ENCODE measurements at places on chromosomes 2 and 18.

DNA sequence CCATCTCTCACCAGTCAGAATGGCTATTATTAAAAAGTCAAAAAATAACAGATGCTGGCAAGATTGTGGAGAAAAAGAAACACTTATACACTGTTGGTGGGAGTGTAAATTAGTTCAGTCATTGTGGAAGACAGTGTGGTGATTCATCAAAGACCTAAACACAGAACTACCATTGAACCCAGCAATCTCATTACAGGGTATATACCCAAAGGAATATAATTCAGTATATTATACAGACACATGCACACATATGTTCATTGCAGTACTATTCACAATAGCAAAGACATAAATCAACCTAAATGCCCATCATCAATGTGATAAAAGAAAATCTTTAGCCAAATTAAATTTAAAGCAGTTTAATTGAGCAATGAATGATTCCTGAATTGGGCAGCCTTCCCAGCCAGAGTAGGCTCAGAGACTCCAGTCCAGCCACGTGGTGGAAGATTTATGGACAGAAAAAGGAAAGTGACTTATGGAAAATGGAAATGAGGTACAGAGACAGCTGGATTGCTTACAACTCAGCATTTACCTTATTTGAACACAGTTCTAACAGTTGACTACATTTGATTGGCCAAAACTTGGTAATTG, 377.1 kb upstream of the SLC39A10 start:
- no peak for DNase-seq

DNA sequence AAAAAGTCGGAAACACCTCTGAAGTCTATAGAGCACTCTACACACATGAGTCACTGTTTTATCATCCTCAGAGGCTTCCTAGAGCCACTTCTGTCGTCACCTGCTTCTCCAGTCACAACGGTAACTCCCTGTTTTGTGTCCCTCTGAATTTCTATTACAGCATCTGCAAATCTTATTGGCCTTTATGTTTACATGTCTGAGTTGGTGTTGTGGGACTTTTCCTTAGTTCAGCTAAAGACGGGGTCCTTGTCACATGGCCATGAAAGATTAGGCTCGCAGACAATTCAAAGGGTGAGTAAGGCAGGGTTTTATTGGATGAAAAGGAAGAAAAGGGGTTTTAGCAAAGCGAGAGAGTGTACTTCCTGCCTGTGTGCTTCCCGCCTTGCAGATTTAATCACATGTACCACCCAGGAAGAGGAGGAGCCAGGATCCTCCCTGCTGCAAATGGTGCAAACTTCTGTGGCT, 185.6 kb downstream of the LPIN1 start:
- no peak for DNase-seq

- no peak for DNase-seq
Observed at GRCh38 chr2:27973592-27973991, 83.1 kb downstream of the BABAM2 start.

DNA sequence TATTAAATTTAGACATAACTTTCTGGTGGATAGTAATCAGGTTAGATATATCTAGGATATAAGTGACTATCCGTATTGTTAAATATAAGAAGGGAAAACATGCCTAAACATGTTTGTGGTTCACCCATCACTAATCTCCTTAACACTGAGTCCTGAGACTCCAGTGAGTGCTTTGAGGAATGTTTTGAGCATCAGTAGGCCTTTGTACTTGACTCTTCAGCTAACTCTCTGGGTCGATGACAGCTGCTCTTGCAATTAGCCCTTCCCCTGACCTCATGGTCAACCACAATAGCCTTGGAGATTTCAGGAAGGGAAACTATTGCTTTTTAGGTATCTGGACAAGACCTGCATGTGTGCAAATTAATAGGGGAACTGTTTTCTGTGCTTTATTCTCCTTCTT, 716.8 kb downstream of the EPHA4 start:
- DNase-seq, result no peak

DNA sequence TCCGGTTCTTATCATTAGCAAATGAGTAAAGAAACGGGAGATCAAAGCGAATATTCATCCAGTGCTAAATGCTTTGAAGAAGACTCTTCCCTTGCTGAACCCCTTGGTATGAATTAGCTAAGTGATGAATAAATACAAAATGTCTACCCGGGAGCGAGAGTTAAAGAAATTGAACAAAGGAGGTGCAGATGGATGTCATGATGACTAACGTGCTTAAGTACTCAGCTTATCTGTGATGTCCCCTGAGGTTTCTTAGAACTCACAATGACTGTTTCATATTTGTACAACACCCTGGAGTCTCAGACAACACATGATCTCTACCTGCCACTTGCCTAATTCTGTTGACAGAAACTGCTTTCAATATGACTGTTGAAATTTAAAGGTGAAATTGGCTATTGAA, 148.5 kb downstream of the TMEM200C start:
- DNase-seq, result no peak

GRCh38 chr2:98341241-98341640, 5.0 kb upstream of the CNGA3 start:
- DNase-seq, result no peak

GRCh38 chr2:122266636-122267035, 511.2 kb downstream of the TSN start:
- no peak for DNase-seq

DNA sequence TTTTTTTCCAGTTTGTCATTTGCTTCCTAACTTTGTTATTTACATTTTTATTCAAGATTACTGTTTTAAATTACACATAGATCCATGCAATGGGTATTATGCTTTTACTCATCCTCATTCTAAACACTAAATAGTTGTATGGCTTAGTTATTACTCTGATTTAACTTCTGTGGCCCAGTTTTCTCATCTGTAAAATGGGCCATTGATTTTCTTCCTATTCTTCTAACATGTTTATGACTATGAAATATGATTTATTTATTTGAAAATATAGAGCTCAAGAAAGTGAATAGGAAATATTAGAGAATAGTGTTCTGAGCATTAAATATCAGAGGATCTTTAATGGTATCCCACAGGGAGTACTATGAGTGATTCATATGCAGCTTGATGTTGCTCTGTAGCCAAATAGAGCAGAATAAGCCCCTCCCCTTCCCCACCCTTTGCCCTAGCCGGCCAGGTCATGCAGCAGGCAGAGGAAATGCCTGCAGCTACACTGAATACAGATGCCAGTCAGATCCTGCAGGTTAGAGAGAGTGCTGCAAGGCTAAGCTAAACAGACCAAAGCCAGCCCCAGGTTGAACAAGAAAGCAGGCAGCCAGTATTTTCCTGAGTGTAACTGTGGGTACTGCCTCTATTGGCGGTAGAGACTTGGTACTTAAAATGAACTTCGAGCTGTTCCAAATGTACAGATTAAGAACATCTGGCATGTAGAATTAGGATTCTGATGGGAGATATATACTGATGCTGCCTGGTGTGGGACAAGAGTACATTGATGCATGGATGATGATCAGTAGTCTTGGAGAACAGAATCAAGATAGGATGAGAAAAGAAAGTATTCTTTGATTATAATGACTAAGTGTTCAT, 11.7 kb upstream of the ACYP2 start:
- DNase-seq, result no peak

- no peak for DNase-seq
Observed at GRCh38 chr2:27076323-27076722, 2.1 kb upstream of the EMILIN1 start.

- peak; percentile 58 for DNase-seq
Observed at GRCh38 chr18:77650799-77651385, 401.2 kb downstream of the GALR1 start.

GRCh38 chr2:71824436-71824835, 323.2 kb downstream of the CYP26B1 start:
- no peak for DNase-seq

DNA sequence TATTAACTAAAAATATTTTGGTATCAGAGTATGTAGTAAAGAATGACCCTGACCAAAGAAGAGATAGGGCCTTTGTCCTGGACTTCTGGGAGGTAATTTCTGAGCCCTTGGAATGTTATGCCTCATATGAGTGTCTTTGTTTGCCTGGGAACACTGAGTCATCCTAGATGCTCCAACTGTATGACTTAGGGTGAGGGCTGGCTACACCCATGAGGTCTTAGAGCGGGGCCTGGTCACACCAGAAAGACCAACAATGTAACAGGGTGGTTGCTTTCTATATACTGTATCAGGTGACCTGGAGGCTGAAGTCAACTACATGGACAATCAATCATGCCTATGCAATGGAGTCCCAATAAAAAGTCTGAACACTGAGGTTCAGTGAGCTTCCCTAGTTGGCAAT, 253.1 kb downstream of the MBD2 start:
- DNase-seq, result no peak

- no peak for DNase-seq
Observed at GRCh38 chr2:150676747-150677383, 189.4 kb upstream of the RND3 start.

DNA sequence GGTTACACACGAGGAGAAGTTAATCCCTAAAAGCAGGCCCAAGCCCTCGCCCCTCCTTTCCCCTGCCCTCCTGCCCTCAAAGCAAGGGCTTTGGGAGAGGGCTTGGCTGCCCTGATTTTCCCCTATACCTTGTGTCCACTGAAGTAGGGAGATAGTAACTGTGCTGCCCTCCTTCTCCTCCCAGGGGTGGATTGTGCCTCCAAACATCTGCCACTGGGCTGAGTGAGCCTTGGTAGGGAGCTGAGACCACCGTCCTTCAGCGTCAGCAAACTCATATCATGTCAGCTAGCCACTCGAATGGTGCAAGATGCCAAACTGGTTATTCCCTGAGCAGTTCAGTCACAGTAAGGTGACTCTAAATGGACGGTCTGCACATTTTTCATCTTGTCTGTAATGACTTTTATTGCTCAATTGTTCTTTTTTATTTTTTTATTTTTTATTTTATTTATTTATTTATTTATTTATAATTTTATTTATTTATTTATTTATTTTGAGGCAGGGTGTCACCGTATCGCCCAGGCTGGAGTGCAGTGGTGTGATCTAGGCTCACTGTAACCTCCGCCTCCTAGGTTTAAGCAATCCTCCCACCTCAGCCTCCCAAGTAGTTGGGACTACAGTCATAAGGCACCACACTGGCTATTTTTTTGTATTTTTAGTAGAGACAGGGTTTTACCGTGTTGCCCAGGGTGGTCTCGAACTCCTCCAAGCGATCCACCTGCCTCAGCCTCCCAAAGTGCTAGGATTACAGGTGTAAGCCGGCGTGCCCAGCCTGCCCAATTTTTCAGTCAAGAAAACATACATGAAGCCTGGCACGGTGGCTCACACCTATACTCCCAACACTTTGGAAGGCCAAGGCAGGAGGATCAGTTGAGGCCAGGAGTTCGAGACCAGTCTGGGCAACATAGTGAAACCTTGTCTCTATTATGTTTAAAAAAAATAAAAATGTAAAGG, 8.7 kb downstream of the PCBP1 start:
- no peak for DNase-seq

DNA sequence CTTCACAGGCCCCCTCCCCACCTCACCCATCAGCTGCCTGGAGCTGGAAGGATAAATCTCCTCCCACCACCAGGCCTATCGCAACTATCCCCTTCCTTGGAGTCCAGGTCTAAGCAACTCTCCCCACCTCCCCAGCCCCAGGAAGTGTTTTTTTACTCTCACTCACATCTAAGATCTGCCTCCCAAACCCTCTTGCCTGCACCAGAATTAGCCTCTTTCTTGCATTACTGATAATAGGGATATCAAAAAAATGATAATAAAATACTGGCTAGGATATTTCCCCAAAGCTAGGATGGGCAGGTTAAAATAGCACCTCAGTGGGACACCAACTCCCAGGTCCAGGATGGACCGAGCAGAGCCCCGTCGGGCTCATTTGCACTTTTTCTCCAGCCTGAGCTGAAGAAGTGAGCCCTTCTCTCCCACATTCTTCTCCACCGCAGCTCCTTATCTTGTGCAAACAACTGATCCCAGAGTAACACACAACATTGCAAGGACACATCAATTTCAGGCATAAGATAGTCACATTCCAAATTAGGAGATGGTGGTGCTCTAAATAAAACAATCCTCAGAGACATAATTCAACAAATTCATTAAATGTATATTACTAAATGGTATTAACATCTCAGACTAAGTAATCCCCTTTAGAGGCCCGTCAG, 17.7 kb upstream of the CIB4 start:
- DNase-seq, result no peak

- no peak for DNase-seq
Observed at GRCh38 chr2:75800456-75800855, 89.7 kb upstream of the GCFC2 start.

DNA sequence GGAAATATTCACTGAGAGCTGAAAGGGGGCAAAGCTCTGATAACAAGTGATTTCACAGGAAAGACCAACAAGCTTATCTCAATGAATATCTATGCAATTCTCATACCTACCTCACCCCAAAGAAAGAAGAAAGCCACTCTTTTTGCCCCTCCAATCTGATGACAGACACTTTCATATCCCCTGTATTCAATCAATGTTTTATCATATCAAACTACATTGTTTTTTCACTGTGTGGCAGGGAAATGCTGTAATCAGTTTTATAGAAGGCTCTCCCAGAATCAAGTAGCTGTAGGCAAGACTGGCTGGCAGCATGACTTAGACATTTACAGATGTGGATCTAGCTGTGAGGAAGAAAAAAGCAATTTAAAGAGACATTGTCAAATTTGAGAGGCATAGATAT, 81.3 kb upstream of the PIK3C3 start:
- DNase-seq, result no peak

- DNase-seq, result no peak
Observed at GRCh38 chr2:31467426-31467825, 52.9 kb upstream of the XDH start.

DNA sequence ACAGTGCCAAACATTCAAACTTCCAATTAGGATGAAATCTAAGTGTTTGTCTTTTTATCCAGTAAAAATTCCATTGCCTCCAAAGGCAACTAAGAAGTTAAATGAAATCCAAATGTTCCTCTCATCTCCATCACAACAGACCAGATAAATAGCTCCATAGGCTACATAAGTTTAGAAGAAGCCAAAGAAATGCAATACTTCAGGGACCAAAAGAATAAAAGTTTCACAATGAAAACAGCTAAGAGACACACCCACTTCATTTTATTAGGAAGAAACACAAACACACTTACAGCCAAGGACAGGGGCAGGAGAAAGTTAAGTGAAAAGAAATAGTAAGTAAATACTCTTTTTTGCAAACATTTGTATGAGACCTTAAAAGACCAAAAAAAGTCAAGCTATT, 88.5 kb upstream of the CCDC150 start:
- no peak for DNase-seq

GRCh38 chr2:96143231-96143847, 1.9 kb downstream of the DUSP2 start:
- DNase-seq, result no peak

DNA sequence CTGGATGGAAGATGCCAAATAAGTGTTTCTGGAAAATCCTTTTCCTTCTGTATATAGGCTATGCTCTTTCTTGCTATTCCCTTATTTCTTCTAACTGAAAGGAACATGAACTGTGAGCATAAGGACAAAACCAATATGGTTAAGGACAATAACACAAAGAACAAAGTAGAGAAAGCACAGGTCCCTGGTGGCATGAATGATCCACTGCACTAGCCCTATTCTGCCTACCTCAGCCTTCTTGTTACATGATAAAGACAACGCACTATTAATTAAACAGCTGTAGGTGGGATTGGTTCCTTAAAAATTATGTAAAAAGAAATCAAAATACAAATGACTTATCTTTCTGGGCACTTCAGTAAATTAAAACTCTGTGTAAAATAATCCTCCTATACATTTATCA, 1.9 kb upstream of the WDR75 start:
- no peak for DNase-seq

Data from stimulated activated CD4-positive, alpha-beta T cell treated with anti-CD3 and anti-CD28 coated beads, Interleukin-12 subunit alpha, Interleukin-12 subunit beta, amount 100 ng/mL, for 48 hours (primary cell).